ENCODE measurements at places on chromosomes 12 and 14.

DNA sequence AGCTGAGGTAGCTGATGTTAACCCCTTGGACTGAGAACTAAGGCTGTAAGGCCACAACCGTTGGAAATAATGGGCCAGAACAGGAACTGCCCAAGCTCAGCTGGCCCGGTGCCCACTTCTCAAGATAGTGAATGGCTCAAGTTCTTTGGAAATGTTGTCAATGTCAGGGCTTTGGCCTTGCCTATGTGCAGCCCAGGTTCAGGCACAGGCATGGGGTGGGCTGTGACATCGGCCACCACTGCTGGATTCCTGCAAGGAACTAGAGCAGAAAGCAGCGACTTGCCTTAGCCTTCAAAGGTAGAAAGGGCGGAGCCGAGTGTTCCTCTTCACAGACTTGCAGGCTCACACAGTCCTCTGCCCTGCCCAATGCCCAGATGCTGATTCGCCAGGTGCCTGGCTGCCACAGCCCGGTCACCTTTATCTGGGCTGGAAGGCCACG is 291.2 kb downstream of the ZFP36L1 start:
- no peak for DNase-seq

DNA sequence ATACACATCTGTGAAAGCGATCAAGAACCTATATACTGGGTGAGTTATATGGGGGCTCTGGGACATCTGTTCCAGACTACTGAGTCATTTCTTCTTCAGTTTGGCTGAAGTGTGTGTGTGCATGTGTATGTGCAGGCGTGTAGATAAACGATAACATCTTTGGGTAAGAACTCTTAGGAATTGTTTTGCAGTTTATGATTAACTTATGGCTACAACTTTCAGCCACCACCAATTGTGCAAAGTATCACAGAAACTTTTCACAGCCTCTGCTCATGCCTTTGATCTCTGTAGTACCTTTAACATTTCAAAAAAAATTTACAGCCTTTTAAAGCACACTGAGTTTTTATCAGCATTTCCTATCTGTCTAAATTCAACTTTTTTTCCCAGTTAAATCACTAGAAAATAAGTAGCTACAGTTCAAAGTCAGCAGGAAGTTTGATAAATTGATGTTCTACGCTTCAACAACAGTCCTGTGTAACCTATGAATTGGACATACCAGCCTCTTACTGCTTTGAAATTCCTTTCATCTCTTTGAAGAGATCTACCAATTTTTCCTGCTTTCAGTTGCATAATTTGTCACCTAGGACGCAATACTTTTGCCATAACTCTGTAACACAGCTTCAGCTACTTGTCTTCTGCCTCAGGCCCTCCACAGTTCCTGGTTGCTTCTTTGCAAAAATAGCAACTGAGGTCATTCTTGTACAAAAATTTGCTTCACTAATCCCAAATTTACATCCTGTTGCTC is 43.0 kb downstream of the PPM1H start:
- DNase-seq: no peak

DNA sequence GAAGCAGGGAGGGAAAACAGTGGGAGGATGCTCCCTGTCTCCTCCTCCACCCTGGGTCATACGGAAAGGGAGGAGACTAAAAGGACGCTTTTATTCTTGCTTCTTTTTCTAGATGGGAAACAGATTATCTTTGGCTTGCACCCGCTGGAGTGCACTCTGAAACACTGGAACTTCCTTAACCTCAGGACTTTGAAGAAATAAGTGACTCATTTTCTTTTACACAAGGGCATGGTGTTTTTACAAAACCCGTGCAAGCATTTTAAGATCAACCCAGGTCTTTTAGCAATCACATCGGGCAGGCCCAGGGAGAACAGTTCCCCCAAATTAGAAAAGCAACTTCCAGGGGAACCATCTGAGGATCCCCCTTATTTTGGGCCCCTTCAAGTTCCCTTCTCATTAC is 80.9 kb upstream of the TSPAN11 start:
- no peak for DNase-seq

DNA sequence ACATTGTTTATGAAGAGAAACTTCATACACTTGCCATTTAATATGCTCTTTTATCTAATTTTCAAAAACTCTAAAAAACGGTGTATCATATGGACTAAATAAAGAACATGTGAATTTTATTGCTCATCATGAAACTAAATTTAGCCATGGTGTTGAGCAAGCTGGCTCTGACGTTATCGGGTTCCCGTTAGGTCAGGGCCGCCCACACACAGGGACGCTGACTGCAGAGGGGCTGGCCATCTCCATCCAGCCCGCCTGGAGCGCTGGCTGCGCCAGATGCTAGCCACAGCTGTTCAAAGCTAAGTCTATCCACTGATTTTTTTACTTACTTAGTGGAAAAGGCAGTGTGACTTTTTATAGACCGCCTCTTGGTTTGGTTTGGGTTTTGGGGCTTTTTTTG is 36.5 kb upstream of the DYNC1H1 start:
- peak; percentile 96 for DNase-seq

DNA sequence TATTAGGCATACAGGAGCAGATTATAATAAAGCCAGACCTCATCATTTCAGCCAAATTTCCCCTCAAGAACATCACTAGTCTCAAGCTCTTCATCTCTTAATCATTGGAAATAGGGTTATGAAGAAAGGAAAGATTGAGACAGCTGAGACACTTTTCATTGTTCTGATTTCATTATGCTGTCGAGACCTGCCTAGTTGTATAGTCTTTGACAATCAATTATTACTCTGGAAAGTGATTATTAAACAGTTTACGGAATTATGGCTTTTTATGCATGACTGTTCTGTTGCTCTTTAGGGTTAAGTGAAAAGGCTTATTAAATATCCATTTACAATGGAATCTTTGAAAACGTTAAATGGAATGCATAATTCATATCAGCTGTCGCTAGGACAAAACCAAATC is 48.3 kb downstream of the TTC6 start:
- no peak for DNase-seq

DNA sequence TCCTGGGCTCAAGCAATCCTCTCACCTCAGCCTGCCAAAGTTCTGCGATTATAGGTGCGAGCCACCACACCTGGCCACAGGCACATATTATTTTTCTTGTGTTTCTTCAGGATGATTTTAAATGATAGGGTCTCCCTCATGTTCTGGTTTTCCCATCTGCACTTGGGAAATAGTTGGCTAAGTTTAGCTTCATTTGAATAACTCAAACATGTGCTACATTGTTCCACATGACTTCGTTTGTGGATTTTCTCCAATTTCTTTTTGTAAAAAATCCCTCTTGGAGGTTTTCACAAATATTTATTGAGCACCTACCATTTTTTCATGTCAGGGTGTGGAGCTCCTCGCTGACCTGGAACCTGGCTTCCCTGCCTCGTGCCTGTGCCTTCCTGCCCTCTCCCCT is 55.2 kb upstream of the GNPNAT1 start:
- DNase-seq: no peak

DNA sequence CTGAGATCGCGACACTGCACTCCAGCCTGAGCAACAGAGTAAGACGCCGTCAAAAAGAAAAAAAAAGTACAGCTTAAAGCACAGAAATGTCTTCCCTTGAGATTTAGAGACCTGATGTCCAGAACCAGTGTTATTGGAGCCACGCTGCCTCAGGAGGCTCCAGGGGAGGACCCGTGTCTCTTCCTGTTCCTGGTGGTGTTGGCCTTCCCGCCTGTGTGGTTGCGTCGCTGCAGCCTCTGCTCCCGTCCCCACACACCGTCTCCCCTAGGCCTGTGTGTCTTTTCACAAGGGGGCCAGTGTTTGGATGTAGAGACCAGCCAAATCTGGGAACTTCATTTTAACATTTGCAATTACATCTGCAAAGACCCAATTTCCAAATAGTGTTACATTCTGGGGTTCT is 8.6 kb upstream of the FBRSL1 start:
- no peak for DNase-seq

DNA sequence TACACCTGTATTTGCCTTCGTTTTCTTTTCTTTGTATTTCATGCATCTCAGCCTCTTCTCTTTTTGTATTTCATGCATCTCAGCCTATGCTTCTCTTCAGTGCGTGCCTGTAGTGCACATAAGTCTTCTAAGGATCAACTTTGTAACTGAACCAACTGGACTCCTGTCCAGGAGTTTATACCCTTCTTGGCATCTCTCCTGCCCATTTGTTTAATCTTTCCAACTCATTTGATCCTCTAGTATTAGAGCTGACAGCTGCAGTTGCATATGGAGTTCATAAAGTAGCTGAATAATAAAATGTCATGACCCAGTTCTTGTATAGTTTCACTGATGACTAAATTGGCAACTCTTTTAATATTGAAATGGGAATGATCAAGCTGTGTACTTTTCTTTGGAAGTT is 89.7 kb downstream of the FGD4 start:
- no peak for DNase-seq

DNA sequence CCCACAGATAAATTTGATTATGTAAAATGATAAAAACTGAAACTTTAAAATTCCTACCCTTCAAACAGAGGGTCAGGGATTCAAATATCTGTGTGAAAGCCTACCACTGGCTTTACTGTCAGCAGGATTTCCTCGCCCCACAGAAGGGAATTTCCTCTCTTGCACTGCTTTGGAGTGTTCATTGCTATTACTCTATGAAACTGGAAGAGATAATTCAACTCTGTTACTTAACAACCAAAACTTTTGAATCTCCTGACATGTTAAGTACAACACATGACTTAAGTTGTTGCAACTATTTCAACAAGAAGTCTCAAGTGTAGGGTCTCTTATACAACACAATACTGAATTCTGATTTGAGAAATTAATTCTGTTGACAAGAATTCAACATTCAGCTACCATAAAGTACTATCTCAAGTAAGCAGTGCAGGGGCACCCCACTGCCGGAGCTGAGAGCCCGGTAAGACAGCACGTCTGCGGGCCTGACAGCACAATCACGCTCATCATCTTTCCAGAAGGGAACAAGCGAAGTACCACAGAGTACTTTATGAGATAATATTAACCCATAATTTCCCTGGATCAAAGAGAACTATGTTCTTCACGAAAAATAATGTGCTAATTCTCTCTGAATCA is 22.9 kb downstream of the DICER1 start:
- no peak for DNase-seq

- DNase-seq: peak; percentile 57
Observed at GRCh38 chr12:91381309-91381804, 198.7 kb upstream of the DCN start.

DNA sequence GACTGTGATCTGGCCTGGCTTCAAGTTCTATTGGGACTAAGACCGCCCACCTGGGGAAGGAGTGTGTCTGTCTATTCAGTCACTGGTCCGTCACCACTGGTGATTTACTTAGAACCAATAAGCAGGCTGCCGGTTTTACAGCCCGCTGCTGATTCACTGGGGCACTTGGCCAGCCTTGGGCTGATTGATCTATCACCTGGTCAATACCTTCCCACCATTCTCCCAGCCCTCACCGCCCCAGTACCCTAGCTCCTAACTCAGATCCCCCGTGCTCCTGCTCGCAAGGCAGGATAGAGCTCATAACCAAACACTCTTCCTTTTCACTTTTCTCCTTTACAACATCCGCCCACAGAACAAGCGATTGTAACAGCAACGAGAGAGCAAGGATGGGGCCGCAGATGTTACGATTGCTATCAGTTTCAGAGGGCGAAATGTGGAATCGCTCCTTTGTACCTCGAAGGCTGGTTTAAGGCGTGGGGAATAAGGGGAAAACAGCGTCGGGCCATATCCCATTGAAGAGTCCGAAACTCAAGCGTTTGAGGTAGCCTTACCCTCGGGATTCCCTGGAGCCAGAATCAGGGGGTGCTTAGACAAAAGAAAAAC is 672 bp downstream of the RDH11 start:
- peak; percentile 87 for DNase-seq

GRCh38 chr14:57870686-57871457 is 5.0 kb upstream of the SLC35F4 start:
- DNase-seq: no peak

GRCh38 chr12:54381136-54381535 is 3.4 kb downstream of the ZNF385A start:
- DNase-seq: no peak

- DNase-seq: no peak
Observed at GRCh38 chr12:81533054-81533453, 226.1 kb downstream of the PPFIA2 start.

DNA sequence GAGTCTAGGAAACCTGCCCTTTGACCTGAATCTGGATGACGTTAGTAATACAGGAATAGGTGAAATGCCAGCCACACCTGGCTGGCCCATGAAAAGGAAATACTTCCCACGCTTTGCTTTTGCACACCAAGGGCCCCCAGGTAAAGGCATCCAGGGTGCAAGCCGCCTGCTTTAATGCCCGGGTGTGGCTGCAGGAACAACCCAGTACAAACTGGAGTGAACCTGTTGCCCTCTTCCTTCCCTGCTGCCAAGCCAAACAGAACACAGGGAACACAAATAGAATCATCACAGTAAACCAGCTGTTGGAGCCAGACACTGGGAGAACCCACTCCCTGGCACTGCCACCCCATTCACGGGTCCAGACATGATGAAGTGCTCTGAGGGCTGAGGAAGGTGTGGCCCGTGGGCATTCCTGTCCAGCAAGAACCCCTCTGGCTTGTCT is 24.2 kb upstream of the FOS start:
- no peak for DNase-seq

- no peak for DNase-seq
Observed at GRCh38 chr12:69873429-69873828, 48.4 kb downstream of the MYRFL start.

- DNase-seq: peak; percentile 73
Observed at GRCh38 chr14:102500158-102500662, 9.4 kb downstream of the ANKRD9 start.

DNA sequence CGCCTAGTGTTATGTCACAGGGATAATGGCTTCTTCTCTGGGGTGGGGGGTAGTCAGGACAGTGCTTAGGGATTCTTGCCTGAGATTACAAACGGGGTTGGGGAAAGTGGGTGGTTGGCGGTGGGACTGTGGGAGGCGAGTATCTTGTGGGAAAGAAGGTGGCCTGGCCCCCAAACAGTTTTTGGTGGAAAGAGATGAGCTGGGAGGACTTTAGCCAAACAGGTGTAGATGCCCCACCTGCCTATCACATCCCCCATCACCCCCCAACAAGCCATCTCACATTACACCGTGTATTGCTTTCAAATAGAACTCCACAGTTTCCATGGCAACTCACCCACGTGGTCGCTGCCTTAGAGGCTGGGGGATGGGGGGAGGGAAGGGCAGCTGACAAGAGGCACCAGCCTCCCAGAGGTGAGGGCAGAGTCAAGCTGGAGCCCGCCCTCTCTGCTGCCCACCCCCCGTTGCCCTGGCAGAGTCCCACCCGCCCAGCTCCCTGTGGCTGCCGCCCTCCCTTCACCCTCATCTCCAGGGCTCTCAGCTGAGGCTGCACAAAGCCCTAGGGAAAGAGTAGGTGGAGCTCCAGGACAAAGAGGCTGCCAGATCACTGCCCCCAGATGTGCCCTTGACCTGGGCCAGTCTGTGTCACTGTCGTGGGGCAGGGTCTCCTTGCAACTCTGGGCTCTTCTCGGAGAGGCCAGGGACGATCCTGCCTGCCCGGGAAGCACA is 98.3 kb downstream of the LRRC74A start:
- no peak for DNase-seq

Measured in stromal cell of bone marrow (primary cell).